M059J (cell line): ENCODE measurements at places on chromosomes 2 and 18. TPM values are rescaled to one million over a fixed set of nuclear protein-coding genes. Genes with fewer than 3 reads are reported as not detected.

- DNase-seq: peak; percentile 28
Observed at GRCh38 chr2:122528061-122528460, 772.6 kb downstream of the TSN start.

DNA sequence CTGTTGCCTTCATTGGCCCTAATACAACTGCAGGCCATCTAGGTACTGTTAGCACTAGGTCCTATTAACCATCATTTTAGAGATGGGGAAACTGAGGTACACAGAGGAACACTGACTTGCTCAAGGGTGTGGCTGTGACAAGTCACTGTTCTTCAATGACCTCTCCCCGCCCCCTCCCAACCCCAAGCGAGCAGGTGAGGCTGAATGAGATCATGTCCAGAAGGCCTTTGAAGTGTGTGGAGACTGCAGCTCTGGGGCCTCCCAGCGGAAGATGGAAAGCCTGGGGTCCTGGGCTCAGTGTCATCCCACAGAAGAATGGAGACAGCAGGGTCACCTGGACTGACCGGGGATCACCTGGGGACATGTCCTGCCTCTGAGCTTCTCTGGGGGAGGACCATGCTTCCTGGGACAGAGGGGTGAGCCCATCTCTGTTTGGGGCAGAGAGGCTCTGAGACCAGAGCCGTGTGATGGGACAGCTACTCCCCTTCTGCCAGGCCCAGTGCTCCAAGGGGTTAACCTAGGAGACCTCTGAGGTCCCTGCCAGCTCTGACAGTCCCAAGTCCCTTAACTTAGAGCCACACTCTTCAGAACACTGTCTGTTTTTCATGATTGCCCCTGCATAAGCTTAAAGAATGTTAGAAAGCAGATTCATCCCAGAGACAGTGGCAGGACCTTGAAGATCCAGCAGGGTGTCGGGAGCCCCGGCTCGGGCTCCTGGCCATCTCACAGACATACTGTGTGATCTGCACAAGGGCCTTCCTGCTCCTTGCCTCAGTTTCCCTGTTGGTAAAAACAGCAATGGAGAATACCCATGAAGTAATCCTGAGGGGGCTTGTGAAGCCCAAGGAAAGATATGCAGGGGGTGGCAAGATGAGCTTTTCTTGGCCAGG is 16.7 kb upstream of the FOSL2 start:
- no peak for DNase-seq

- peak; percentile 65 for DNase-seq
Observed at GRCh38 chr2:174577967-174578589, 19.5 kb downstream of the WIPF1 start.

- DNase-seq: peak; percentile 56
Observed at GRCh38 chr2:217085543-217085942, 225.7 kb upstream of the TNP1 start.

- DNase-seq: peak; percentile 85
Observed at GRCh38 chr2:71830497-71831192, 317.0 kb downstream of the CYP26B1 start.

DNA sequence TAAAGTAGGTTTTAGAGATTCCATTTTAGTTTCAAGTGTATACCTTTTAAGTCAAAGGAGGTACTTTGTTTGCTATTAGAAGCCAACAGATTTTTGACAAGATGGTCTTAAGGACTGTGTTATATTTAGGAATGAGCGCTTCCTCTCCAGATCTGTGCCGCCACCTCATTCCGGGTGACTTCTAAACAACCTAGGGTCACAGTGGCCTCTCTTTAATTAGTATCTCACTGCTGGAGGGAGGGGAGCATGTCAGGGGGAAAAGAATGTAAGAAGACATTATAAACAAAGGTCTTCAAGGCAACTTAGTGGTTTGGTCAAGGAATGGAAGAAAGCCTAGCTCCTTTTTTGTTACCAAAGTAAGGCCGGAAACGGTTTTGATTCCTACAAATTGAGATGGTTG is 67.0 kb downstream of the RBMS1 start:
- DNase-seq: peak; percentile 52

GRCh38 chr2:53314718-53315117 is 452.9 kb upstream of the CHAC2 start:
- peak; percentile 4 for DNase-seq

MATN3 gene
- total RNA-seq: 0.81 and 1.3 TPM in 2 replicates

DNA sequence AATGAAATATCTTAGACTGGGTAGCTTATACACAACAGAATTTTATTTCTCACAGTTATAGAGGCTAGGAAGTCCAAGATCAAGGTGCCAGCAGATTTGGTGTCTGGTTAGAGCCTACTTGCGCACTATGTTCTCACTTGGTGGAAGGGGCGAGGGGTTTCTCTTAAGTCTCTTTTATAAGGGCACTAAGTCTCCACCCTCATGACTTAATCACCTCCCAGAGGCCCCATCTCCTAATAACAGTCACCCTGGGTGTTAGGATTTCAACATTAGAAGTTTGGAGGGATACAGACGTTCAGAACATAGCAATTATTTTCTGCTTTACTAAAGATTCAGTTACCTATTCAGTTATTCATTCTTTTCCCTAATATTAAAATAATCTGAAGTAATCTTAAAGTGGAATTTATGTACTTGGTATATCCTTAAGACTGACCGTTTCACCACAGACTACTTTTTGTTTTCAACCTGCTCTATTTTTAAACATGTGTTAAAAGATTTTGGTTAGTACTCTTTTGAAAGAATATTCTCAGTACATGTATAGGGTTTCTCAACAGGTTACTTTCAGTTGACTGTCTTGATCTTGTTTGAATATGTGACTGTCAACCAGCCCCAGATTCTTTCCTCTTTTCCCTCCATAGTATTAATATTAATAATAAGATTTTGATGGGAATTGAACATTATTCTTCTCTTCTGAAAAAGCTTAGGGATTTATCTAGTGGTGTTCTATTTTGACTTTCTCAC is 130.0 kb downstream of the TAF4B start:
- no peak for DNase-seq

CRACDL gene
- not detected in 2 replicates for total RNA-seq

DNA sequence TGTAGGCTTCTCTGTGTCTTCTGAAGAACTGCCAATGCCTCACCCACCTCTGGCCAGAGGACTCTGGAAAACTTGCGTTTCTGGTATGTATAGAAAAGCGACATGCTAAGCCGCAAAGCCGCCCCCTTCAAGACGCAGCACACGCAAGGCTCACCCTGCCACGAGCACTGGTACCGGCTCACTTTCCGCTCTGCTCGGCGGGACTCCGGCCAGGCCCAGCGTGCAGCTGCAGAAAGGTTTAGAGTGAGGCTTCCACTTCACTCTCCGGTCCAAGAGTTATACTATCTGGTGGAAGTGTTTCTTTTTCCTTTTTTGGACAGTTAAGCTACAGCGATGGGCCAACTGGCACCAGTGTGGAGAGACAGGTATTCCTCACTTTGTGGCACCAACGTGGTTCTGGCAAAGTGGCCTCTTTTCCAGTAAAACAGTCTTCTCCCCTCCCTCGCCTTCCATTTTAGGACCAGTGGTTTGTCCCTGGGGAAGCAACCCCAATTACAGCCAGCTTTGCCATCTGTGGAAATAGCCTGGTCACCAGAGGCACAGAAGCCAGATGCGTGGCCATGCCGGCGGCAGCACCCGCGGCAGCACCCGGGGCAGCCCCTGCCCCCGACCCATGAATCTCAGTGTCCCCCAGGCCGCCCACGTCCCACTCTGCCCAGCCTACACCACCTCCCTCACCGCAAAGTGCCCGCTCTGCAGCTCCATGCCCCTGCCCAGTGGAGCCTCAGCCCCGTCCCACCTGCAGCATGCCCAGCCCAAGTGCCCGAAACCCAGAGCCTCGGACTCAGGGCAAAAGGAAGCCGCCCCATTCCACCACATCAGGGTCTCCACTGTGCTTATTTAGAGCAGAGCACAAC is 91.6 kb upstream of the CTDP1 start:
- DNase-seq: no peak

DNA sequence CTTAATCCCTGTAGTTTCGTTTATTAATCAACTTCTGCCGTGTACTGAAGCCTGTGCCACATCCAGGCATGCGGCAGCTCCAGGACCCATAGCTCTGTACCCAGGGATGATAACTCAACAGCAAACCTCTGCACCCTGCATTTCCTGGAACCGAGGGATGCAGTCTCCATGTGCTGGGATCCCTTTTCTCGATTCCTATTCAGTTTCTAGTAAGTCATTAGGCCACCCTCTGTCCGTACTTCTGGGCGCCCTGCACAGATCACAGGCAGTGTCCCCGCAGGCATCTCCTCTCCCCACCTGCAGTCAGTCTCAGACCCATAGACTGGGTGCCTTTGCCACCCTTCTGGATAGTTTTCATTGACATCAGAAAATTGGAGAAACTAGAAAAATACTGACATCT is 18.8 kb downstream of the TMEM18 start:
- no peak for DNase-seq
